ENCODE measurements at places on chromosomes 5 and 9. TPM values are rescaled to one million over a fixed set of nuclear protein-coding genes. Genes with fewer than 3 reads are reported as not detected.

DNA sequence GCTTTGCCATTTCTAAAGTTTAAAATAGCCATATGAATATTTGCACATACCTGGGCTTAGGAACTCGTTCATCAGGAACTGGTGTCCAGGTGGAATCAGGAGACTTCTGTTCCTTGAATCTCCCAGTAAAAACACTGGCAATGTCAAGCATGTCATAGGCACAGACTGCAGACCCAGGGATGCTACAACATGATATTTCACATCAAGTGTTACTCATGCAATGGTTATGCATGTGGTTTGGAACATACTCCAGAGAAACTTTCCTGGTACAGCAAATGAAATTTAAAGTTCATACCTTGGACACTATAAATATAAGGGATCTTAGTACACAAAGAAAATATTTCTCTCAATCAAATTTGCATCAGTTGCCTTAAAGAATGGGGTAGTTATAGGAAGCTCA, 92.2 kb downstream of the SEMA6A start:
- peaks cover 9% of the 10 kb centered on the region for H3K36me3 ChIP-seq
- H3K4me3 ChIP-seq, result no peak overlapping the region
- no peaks in the 10 kb centered on the region for H3K27me3 ChIP-seq
- H3K27ac ChIP-seq, result no peak overlapping the region
- no peak for DNase-seq
- peaks cover 2% of the 10 kb centered on the region for H3K4me1 ChIP-seq

GRCh38 chr9:26301659-26302058, 590.9 kb downstream of the CAAP1 start:
- no peak for DNase-seq
- no peaks in the 10 kb centered on the region for H3K36me3 ChIP-seq
- no peak overlapping the region for H3K27ac ChIP-seq
- H3K4me1 ChIP-seq, result no peaks in the 10 kb centered on the region
- H3K27me3 ChIP-seq, result no peaks in the 10 kb centered on the region

IL9 gene
- total RNA-seq, result 47.9 TPM

HRH2 gene
- 12.3 TPM for total RNA-seq

NOXA1 gene
- total RNA-seq, result 0.97 TPM

DNA sequence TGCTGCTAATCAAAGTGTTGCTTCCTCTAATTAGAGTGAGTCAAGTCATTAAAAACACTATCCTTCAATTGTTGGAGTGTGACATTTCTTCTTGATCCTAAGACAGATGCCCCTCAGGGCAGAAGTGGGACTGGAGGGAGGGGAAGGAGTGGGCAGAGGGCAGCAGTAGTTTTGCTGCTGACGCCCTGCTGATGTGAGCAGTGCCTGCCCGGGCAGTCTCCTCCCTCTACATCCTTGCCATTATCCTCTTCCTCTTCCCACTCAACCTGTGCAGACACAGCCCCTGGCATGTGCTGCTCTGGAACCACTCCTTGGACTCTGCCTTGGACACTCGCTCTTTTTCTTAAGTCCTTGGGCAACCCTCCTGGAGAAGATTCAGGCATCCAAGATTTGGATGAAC, 232.5 kb downstream of the HSPA4 start:
- no peaks in the 10 kb centered on the region for H3K36me3 ChIP-seq
- H3K4me3 ChIP-seq, result no peak overlapping the region
- no peaks in the 10 kb centered on the region for H3K27me3 ChIP-seq
- no peak overlapping the region for H3K27ac ChIP-seq

Data from activated CD4-positive, alpha-beta T cell treated with anti-CD3 and anti-CD28 coated beads for 36 hours (primary cell).